Activated T-cell treated with anti-CD3 and anti-CD28 coated beads for 4 hours (primary cell): ENCODE measurements at places on chromosomes 16 and 17.
A peak's percentile ranks its signal among the peaks of the same experiment; 100 is the strongest.

DNA sequence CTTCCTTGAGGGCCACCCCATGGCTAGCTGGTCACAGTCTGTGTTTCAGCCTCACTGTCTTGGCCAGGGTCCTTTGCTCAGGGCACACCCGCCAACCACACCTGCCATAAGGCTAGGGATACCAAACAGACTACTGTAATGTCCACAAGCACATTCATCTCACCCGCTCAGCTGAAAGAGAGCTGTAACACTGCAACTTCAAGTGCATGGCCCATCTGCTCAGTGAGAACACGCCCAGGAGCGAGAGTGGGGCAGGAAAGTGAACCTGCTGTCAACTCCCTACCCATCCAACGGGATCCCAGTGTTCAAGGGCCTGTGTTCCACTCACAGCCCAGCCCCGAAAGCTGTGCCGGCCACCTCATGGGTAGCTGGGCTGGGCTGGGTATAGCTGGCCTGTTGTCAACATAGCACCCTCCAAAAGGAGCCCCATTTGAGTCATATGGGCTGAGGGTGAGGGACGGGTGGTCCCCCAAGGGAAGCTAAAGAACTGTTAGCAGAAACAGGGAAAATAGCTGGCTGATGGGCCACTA is 55.7 kb downstream of the SCNN1B start:
- DNase-seq, result no peak

GRCh38 chr16:49127103-49127502 is 154.5 kb downstream of the CBLN1 start:
- no peak for DNase-seq

GRCh38 chr16:396199-396598 is 800 bp upstream of the NME4 start:
- DNase-seq, result no peak

GRCh38 chr17:64332502-64332901 is 58.2 kb downstream of the PECAM1 start:
- no peak for DNase-seq

DNA sequence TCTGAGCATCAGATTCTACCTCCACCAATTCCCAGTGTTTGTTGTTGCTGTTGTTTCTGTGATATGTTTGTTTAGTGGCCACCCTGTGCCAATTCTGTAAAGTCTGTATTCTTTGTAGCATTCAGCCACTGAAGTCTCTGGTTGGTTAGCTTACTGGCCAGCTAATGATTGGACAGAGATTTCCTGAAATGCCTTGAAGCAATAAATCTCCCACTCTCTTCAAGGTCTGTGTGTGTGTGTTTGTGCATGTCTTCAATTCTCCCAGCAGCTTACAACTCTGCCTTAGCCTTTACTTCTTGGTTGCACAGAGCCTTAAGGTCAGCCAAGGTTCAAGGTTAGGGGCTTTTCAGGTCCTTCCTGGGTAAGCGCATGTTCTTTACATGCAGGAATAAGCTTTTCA is 38.2 kb downstream of the PRPSAP2 start:
- no peak for DNase-seq

DNA sequence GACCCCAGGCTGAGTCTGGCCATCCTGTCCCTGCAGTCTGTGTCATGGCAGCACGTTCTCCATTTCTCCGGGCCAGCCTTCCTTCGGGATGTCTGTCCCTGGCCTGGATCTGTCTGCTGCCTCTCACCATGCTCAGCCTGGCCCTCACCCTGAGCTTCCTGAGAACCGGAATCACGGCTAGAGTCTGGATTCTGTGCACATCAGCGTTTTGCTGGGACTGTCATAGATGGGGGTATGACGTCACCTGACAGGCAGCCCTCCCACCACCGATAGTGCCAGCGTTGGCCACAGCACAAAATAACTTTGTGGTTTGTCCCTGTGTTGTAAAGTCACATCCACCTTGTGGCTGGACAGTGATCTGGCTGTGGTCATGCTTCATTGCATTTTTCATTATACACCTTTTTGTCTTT is 59.2 kb downstream of the B9D1 start:
- DNase-seq, result no peak

DNA sequence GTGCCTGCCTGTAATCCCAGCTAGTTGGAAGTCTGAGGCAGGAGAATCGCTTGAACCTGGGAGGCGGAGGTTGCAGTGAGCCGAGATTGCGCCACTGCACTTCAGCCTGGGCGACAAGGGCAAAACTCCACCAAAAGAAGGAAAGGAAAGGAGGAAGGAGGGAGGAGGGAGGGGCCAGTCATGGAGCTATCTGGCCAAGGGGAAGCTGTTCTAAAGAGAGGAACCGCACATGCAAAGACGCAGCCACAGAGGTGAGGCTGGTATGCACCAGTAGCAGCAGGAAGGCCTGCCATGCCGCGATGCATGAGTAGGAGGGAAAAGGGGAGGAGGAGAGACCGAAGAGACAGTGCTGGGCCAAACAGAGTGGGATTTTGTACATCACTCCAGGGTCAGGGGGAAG is 35.9 kb downstream of the HSBP1 start:
- DNase-seq, result no peak

- DNase-seq, result no peak
Measured at GRCh38 chr17:67649891-67650290, 67.8 kb upstream of the NOL11 start.

DNA sequence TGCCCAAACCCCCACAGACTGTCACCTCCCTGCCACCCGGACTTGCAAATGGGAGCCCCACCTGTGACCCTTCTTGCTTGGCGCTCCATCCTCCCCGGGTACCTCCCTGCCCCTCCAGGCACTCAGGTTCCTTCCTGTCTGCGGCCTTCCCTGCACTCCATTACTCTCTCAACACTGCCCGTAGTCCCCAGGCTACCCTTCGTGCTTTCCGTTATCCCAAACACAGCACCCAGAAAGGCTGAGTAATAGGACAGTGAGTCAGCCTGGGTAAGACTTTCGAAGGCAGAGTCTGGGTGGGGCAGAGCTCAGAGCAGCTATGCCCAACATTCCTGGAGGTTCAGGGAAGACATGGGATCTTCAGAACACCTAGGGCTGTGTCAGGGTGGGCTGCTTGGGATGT is 16.6 kb upstream of the C16orf74 start:
- DNase-seq, result no peak

DNA sequence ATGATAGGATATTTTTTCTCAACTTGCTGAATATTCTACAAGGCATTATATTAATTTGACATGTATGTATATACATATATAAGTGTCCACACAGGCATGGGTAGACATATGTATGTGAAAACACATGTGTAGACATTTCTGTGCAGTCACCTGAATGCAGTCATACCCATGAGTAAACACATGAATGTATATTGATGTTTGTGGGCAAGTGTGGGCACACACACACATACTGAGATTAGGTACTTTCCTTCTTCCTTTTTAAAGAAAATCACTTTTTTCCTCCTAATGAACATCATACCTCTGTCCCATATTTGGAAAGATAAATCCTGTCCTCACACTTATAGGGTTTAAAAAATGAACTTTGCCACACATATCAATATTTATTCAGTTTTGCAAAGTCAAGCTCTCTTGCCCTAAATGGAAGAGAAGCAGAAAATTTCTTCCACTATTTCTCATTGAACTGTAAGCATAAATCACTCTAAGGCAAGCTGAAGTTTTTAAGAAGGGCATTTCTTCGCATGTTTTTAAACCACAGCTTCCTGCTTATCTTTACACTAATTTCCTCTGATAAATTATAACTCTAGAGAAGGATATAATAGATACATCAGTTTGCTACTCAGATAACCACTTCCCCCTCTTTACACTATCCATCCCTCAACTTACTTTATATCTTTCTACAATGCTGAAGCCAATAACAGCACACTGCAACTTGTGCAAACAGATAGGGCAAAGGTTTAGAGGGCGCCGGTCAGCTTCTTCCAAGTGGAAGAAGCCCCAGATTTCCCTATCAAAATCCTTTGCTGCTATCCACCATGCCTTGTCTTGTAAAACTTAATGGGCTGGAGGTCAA is 49.6 kb upstream of the LRRC37A3 start:
- no peak for DNase-seq

GRCh38 chr17:82525712-82526111 is 6.2 kb downstream of the FOXK2 start:
- no peak for DNase-seq

GRCh38 chr17:1779571-1780131 is 17.8 kb downstream of the SERPINF1 start:
- DNase-seq, result no peak

GRCh38 chr16:66476328-66477027 is 49.4 kb downstream of the BEAN1 start:
- DNase-seq, result peak; percentile 44

DNA sequence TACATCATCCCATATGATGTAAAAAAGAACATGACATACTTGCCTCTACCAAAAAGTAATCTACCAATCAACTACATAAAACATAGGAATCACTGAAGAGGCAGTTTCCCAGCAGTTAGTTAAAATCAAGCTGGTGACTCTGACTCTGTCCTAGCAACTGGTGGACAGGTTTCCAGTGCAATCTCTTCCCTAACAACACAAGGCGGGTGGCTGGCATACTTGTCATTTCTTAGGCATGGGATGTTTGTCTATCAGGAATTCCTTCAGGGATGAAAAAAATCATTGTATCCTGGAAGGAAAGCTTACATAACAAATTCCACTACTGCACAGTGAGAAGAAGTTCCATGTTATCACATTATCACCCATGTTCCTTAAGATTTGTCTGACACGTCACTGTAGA is 50.9 kb downstream of the HELZ start:
- no peak for DNase-seq

DNA sequence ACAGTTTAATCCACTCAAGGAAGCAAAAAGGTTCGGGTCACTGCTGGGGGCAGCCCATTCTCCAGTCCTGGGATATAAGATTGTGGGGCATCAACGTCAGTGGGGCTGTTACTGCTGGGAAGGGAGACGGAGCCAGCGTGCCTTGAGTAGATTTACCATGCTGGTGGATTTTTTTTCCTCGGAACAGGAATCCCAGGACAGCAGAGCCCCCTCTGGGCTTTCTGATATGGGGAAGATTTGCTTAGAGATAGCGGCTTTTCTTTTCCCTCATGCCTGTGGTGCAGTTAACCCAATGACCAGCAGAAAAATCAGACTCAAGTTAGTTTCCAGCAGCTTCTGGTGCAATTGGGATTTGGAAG is 35.4 kb downstream of the WSCD1 start:
- DNase-seq, result no peak
